Activated CD4-positive, alpha-beta T cell treated with anti-CD3 and anti-CD28 coated beads, Interleukin-2, Interleukin-6, amounts not matched to agents 100 ng/mL and 50 ng/mL, durations not matched to agents 16 hours and 8 hours (primary cell): ENCODE measurements at places on chromosomes 3 and 15.

DNA sequence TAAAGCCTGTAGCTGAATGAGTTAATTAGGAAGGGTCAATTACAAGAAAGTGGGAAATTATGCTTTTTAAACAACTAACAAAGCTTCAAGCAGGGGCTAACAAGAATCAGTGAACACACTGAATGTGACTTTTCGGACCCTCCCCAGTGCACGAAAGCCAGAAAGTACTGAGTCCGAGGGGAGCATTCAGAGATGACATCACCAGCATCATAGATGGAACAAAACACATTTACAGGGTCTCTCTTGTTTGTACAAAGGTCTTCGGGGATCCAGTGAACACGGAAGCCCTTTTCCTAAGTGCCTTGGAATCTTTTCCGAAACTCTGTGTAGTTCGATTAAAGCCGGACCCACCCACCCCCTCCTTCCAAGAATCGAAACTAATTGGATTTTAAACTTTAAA, 829 bp downstream of the DCP1A start:
- DNase-seq = peak; percentile 6

DNA sequence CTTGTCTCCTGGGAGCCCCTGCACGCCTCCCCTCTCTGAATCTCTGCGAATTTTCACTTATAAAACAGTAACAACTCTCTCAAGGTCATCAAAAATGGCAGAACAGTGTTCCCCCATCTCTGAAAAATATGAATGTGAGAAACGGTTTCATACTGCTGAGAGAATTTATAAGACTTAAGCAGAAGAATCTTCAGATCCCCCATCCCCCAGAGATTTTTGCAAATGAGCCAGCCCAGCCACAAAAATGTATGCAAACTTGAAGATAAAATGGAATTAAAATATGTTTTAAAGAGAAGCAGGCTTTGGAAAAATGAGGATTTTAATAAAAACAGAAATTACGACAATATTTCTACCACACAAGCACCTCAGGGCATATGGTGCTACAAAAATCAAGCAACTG, 173.0 kb downstream of the STT3B start:
- no peak for DNase-seq

GRCh38 chr3:22933841-22934116, 269.3 kb upstream of the UBE2E2 start:
- DNase-seq = no peak

- no peak for DNase-seq
Measured at GRCh38 chr15:79496838-79497237, 64.7 kb downstream of the MINAR1 start.

- DNase-seq = peak; percentile 18
Measured at GRCh38 chr3:44981751-44982150, 5.7 kb downstream of the EXOSC7 start.

GRCh38 chr15:80208758-80209734, 43.0 kb downstream of the CTXND1 start:
- no peak for DNase-seq

DNA sequence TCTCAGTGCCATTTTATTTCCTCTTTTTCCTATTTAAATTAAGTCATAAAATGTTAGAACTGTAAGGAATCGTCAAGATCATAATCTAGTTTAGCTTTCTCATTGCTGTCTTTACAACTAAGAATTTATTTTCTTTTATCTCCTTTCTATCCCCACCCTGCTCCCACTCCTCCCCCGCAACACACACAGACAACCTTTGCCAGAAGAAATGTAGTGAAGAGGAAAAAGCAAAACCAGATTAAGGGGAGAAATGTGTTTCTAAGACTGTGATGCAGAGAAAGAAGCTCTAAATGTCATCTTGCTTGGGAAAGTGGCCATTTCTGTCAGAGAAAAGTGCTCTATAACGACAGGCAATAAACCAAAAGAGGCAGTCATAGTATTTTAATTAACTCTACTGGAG, 78.3 kb upstream of the MLF1 start:
- DNase-seq = no peak

DNA sequence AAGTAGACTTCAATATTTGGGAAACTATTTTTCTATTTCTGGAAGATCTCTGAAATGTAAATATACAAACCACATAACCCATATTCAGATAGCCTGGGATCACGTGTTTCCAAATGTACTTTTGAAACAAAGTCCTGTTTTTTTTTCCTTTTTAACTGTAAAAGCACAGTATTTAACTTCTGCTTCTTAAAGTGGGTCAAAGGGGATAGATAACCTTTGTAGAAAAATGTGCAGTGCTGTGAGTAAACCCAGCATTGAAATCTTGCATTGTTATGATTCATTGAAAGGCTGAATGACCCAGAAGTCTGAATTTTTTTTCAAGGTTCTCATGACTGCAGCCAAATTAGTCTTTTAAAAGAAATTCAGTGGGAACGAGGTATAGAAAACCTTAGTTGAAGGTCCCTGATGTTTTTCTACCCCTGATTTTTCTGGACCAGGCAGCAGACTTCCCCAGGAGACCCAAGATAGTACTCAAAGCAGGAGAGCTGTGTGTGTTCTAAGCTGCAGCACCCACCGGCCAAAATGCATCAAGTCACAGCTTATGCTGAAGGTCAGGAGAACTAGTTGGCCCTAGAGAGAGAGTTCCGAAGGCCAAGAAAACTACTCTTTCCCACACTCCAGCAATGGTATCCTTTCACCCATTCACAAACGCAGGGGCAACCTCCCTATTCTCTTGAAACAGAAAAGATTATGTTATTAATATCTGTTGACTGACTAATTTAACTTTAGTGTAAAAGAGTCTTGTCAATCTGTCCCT, 43.6 kb upstream of the APH1B start:
- DNase-seq = no peak

DNA sequence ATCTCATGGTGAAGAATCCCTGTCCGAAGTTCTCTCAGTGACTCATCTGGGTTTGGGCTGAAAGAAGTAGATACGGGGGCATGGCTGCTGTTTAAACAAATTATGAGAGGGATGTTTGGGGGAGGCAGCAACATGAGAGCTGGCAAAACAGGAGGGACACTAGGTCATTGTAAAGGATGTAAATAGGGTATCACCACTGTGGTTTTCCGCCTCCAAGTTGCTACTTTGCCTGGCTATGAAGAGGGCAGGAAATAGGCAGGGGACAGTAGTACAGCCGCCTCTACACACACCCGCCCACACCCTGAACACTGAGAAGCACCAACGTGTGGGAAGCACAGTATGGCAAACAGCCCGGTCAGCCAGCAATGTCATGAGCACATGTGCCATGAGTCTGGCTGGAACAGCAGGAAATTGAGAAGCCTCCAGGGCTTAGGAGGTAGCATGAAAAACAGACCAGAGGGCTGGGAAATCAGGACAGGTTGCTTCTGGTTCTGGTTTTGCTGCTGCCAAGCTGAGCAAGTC, 17.1 kb downstream of the HEXA start:
- DNase-seq = peak; percentile 25

DNA sequence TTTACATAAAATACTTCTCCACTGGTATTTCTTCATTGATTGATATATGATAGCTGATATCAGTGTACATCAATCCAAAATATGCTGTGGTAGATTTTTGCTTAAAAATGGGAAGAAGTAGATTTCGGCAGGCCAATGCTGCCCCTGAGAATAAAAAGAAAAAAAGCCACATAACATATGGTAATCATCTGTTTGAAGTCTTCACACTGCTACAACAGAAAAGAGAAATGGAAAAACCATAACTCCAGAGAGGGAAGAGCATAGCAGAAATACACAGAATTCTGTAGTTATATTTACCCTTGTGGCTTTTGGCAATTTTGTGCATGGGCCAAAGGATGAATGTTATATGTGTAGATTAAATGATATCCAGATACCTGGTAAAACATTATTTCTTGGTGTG, 143.1 kb upstream of the KCNMB2 start:
- no peak for DNase-seq

GRCh38 chr3:177237206-177237605, 39.9 kb upstream of the TBL1XR1 start:
- DNase-seq = no peak

DNA sequence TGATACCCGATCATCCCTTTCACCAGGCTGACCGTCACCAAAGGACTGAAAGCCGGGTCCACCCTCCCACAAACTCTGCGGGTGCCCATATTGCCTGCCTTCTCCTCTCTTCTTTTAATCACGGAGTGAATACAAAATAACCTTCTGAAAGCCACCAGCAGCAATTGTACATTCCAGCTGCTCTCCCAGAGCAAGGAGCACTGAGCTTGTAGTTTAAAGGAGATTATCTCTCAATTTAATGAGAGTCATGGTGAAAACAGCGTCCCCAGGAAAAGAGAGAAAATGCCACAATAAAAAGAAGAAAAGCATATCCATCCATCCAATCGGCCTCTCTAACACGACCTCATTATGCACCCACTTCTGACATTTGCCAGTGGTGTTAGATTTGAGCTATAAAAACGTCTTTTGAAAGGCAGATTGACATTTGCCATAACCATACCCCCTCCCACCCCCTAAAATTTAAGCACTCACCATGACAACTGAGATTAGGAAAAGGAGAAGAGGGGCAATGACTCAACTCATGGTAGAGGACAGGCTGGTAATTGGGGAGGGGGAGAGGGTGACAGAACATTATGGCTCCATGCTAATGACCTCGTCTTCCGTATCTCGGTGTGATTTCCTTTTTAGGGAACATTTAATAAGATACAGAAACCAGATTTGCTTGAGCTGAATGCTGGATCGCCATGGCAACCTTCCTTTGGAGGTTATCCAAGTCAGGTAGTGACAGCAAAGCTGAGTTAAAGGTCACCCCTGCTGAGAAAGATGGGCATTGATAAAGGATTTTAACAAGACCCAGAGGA, 106.2 kb downstream of the ST8SIA2 start:
- DNase-seq = no peak

- no peak for DNase-seq
Measured at GRCh38 chr15:77037388-77038209, 33.3 kb downstream of the TSPAN3 start.

DNA sequence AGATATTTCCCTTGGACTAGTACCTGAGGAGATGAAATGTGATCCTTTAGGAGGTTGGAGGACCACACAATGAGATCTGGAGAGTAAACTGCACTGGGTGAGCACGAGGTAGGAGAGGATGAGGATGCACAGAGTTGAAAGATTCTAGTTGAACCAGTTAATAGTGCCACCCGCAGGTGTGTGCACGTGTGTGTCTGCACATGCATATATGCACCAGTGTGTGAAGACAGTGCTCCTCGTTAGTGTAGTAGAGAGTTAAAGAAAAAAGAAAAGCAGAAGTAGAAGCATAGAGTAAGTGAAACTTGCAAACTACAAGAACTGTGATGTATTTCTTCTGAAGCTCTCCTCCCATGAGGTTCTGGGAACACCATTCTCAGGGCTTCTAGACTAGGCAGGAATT, 8.4 kb downstream of the MED12L start:
- no peak for DNase-seq

DNA sequence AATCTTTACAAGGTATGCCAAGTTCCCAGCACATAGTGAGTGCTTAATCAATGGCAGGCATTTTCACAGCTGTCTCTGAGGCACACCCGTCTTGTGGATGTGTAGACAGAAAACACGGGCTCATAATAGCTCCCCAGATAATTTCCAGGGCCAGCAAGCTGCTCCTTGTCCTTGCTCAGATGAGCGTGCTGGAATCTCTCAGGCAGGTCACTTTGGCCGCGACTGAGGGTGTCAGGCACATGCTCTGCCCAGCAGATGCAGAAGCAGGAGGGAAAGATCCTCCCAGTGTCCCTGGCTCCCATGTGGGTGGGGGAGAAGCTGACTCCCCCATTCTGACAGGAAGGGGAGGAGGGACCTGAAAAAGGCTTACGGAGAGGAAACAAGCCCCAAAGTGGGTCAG, 35.6 kb upstream of the SLC6A1 start:
- no peak for DNase-seq

DNA sequence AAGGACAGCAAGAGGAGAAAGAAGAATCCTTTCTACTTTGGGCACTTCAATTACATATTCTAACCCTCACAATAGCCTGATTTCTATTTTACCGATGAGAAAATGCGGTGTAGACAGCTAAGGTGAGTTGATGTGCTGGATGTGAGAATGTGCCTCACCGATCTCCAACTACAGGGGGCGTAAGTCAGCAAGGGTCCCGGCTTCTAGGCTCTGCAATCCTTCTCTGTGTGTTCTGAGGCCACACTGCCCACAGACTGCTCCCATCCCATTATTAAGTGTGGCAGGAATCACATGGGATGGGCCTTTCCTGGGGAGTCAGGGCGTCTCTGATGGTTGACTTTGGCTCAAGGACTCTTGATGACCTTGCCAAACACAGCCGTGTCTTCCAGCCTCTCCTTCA, 23.6 kb upstream of the RPL35A start:
- no peak for DNase-seq

DNA sequence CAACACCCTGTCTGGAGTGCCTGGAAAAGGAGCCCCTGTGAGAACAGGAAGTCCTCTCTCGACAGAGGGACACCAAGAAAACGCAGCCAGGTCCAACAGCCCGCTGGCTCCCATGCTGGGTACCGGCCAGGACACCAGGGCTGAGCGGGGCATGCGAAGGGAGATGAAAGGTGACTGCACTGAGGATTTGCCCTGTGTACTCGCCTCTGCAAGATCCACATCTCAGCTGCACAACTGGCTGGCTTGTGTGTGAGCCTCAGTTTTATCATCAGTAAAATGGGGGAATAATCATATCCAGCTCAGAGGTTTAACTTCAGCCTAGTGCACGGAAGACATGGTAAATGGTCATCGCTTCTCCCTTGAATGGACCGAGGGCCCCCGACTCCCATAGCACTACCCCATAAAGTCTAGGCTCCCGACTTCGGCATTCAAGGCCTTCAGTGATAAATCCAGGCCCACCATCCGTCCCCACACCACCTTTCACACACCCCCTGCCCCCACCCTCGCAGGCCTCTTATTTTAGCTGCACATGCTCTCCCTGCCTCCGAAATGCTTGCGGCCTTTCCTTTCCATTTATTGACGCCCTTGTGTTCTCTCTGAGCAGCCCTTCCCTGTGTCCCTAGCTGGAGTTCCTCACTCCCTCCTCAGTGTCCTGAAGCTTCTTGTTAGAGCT, 15.8 kb downstream of the ISG20 start:
- DNase-seq = no peak

- DNase-seq = peak; percentile 48
Measured at GRCh38 chr3:115792206-115792955, 169.1 kb downstream of the GAP43 start.
